ENCODE measurements at places on chromosomes 1 and 21. TPM values are rescaled to one million over a fixed set of nuclear protein-coding genes. Genes with fewer than 3 reads are reported as not detected.
A peak's percentile ranks its signal among the peaks of the same experiment; 100 is the strongest.

DNA sequence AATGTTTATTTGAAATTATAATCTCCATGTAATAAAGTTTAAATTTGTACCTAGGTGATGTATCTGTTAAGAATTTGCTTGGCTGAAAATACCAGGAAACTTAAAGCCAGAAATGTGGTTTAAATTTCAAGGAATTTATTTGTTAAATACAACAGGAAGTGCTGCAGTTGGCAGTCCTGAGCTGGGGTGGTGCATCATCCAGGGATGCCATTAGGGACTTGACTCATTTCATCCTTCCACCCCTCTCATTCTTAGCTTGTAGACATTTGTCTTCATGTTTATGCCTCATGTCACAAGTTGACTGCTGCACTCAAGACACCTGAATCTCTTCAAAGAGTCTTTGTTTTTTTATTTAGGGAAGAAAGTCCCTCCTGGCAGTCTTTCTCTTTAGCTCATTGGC, 175.9 kb downstream of the LHX8 start:
- DNase-seq = peak; percentile 1
- no peak overlapping the region for H3K4me3 ChIP-seq
- no peaks in the 10 kb centered on the region for H3K4me1 ChIP-seq
- no peaks in the 10 kb centered on the region for H3K36me3 ChIP-seq
- no peak overlapping the region for H3K27ac ChIP-seq
- H3K27me3 ChIP-seq = no peaks in the 10 kb centered on the region

- H3K36me3 ChIP-seq = peaks cover 8% of the 10 kb centered on the region
- no peak for DNase-seq
- H3K27ac ChIP-seq = no peak overlapping the region
- H3K4me3 ChIP-seq = no peak overlapping the region
- peaks cover 45% of the 10 kb centered on the region for H3K4me1 ChIP-seq
Observed at GRCh38 chr1:17563494-17564281, 24.2 kb downstream of the ARHGEF10L start.

The RABGAP1L gene
- 132 TPM for total RNA-seq

The ZBTB40 gene
- total RNA-seq = 17.8 TPM

The C1orf115 gene
- 5.1 TPM for total RNA-seq

DNA sequence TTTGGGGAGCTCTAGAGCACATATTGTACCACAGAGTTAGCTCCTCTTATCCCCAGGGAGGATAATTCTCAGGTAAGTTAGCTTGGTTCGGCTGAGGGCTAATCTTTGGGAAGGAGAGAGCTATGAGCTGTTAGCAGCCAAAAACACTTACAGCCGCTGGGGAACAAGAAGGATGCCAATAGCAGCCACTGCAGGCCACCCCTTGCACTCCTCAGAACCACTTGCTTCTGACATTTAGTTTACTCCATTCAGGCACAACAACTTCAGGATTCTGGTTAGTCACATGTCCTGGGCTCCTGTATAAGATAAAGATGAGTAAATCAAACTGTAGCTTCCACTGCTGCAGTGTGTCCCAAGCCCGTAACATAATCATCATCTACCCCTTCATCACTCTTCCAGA, 212.6 kb upstream of the ADGRL2 start:
- H3K36me3 ChIP-seq = no peaks in the 10 kb centered on the region
- H3K4me3 ChIP-seq = no peak overlapping the region
- no peak for DNase-seq
- no peak overlapping the region for H3K27ac ChIP-seq
- H3K27me3 ChIP-seq = no peaks in the 10 kb centered on the region

DNA sequence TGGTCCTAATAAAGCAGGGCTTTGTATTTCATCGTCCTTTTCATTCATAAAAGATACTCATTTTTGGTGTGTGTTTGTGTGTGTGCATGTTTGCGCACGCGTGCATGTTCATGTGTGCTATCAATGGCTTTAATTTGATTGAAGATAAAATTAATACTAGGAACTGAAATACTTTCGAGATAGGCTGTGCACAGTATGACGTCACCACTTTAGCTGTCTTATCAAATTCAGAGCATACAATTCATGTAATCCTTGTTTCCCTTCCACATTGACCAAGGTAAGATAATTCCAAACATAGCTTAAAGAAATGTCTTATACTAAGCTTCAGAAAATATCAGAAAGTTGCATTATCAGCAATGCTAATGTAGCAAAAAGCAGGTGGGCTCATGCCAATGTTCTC, 113.6 kb upstream of the CYYR1 start:
- H3K27me3 ChIP-seq = peaks cover 14% of the 10 kb centered on the region
- H3K36me3 ChIP-seq = no peaks in the 10 kb centered on the region
- DNase-seq = no peak
- no peak overlapping the region for H3K27ac ChIP-seq
- H3K4me1 ChIP-seq = no peaks in the 10 kb centered on the region

DNA sequence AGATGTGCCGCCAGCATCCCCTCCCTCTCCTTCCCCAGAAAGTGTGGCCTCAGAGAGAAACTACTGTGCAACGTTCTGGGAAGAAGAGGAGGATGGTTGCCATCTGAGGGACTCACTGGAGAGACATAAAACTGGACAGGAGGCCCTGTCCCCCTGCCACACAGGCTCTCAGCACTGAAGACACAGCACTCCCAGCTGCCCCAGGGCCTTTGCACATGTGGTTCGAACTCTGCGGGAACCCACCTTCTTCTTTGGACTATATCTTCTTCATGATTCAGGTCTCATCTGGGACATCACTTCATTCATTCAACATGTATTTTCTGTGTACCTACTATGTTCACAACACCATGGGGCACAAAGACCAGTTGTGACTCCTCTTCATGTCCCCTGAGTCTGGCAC, 17.4 kb downstream of the IGSF21 start:
- no peaks in the 10 kb centered on the region for H3K4me1 ChIP-seq
- DNase-seq = no peak
- peaks cover 93% of the 10 kb centered on the region for H3K27me3 ChIP-seq
- H3K36me3 ChIP-seq = no peaks in the 10 kb centered on the region
- H3K4me3 ChIP-seq = no peak overlapping the region
- no peak overlapping the region for H3K27ac ChIP-seq

GRCh38 chr1:178723546-178723945, 1.5 kb upstream of the RALGPS2 start:
- H3K27me3 ChIP-seq = no peaks in the 10 kb centered on the region
- H3K36me3 ChIP-seq = peaks cover 42% of the 10 kb centered on the region
- peaks cover 26% of the 10 kb centered on the region for H3K4me1 ChIP-seq

DNA sequence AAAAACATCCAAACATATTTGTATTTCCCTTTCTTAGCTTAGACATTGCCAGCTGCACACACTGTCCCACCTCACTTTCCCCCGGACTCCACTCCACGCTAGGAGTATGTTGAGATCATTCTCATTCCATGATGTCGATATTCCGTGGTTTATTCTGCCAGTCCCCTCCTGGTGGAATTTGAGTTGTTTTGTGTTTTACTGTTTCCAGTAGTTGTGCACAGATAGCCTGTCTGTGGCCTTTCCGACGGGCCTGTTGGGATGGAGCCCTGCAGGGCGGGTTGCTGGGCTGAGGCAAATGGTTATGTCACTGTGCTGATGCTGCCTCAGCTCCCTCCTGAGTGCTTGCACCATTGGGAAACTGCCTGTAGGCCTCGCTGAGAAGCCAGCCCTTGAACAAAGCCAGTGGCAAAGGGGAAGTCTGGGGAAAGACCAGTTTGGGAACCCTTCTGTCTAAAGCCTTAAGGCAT, 12.8 kb downstream of the TRAPPC10 start:
- DNase-seq = no peak
- no peak overlapping the region for H3K4me3 ChIP-seq
- no peaks in the 10 kb centered on the region for H3K36me3 ChIP-seq
- H3K27me3 ChIP-seq = no peaks in the 10 kb centered on the region
- H3K27ac ChIP-seq = no peak overlapping the region

DNA sequence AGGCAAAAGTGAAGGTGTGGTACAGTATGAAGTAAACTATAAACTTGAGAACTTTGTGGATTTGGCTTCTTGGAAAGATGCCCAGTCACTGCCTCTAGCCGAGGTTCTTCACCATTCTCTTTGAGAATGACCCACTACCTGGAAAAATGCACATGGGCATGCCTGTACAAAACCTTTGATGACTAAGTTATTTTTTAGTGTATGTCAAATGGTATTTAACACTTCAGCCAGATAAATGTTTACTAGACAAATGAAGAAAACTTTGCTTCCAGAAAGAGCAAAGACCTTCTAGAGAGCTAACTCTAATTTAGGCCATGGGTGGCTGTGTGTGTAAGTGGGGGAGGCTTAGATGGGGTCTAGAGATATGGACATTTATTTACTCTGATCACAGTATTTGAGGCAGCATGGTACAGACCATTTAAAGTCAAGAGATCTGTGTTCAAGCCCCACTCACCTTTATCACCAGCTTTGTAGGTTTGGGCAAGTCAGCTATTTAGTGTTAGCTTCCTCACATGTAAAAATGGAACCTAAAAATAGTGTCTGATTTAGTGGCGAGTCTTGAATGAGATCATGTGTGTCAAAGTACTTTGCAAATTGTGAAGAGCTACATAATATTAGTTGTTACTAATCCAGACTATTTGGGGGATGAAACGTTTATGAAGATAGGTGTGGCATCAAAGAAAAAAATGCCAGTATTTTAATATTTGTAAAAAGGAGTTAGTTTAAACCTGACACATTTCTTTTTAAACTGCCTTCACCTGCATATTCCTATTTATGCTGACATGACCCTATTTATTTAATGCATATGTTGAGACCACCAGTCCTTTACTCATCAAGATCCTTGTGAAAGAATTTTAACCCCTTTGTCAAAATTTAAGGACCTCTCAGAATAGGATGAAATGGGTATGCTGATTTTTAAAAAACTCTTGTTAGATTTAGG, 20.2 kb downstream of the NFYC start:
- H3K27me3 ChIP-seq = no peaks in the 10 kb centered on the region
- H3K4me1 ChIP-seq = peaks cover 46% of the 10 kb centered on the region
- peaks cover 30% of the 10 kb centered on the region for H3K36me3 ChIP-seq
- H3K27ac ChIP-seq = peak overlapping the region; percentile 69

Data from Calu3 (cell line).